B cell (primary cell): ENCODE measurements at places on chromosomes 12 and 14. TPM values are rescaled to one million over a fixed set of nuclear protein-coding genes. Genes with fewer than 3 reads are reported as not detected.

Gene HIGD1C
- polyA plus RNA-seq, result not detected in 2 replicates

Gene TSPAN9
- 0.15 and 0.56 TPM in 2 replicates for polyA plus RNA-seq

Gene POTEG
- polyA plus RNA-seq, result 0.24 TPM in 1 of 2 replicates, not detected in the other

Gene SSPN
- 8.1 and 18.3 TPM in 2 replicates for polyA plus RNA-seq

DNA sequence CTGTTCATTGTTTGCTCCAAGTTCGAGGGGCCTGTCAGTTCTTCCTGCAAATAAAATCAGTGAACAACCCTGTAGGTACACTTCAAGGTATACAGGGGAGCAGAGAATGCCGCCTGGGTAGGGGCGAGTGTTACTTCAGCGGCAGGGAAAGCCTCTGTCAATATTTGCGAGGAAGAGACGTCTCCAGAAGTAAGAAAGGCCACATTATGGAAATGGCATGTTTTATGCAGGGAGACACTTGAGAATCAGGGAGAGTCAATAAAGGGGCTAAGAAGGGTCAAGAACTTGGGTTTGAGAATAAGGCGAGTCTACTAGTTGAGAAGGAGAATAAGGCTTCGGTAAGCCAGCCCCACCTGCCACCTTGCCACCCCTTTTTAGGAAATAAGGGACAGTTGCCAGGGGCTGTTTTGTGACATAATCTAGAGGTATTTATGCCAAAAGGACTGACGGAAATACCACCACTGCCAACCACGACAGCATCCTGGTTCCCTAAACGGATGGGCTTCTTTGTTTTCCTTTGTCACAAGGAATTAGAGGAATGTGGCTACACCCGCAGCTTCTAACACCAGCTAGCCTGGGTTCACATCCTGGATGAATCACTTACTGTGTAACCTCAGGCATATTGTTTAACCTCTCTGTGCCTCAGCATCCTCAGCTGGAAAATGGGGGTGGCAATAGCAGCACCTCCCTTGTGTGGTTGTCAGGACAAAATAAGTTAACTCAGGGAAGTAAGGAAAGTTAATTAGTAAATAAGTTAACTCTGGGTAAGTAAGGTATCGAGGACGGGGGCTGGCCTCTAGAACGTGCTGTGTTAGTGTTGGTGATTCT is 67.7 kb downstream of the EID3 start:
- DNase-seq, result no peak
- H3K4me1 ChIP-seq, result peaks cover 15% of the 10 kb centered on the region
- no peak overlapping the region for H3K4me3 ChIP-seq
- no peaks in the 10 kb centered on the region for H3K36me3 ChIP-seq
- H3K27me3 ChIP-seq, result no peaks in the 10 kb centered on the region
- H3K27ac ChIP-seq, result no peak overlapping the region

DNA sequence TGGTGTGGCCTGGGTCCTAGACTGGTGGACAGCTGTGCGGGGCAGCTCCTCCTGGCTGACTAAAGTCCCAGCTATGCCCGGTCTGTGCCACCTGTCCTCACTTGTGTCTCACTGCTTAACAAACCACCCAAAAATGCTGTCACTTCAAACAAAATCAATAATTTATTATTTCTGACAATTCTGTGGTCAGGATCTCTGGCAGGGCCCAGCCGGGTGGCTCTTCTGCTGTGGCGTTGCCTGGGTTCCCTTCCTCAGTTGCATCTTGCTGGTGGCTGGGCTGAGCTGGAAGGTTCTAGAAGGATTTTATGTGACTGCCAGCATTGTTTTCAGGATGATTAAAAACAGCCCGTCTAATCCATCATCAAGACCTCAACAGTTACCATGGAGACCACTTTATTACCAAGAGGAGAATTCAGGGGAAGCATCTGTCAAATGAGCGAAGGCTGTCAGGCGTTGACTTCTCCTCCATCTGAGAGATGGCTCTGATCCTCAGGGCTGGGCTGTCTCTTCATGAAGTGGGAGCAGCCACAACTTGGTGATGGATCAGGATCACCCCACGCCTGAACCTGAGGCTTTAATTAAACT is 280.6 kb upstream of the SFSWAP start:
- H3K27me3 ChIP-seq, result no peaks in the 10 kb centered on the region
- H3K27ac ChIP-seq, result no peak overlapping the region
- no peaks in the 10 kb centered on the region for H3K36me3 ChIP-seq

- no peak overlapping the region for H3K4me3 ChIP-seq
- H3K27ac ChIP-seq, result no peak overlapping the region
- H3K4me1 ChIP-seq, result no peaks in the 10 kb centered on the region
- H3K27me3 ChIP-seq, result no peaks in the 10 kb centered on the region
- no peak for DNase-seq
- H3K36me3 ChIP-seq, result peaks cover 64% of the 10 kb centered on the region
Observed at GRCh38 chr14:94046696-94047250, 20.6 kb downstream of the OTUB2 start.
